ENCODE measurements at places on chromosomes 6 and 20. TPM values are rescaled to one million over a fixed set of nuclear protein-coding genes. Genes with fewer than 3 reads are reported as not detected.
A peak's percentile ranks its signal among the peaks of the same experiment; 100 is the strongest.

SYNGAP1 gene
- polyA plus RNA-seq: 0.42 TPM

TGM3 gene
- 0.25 TPM for polyA plus RNA-seq

DNA sequence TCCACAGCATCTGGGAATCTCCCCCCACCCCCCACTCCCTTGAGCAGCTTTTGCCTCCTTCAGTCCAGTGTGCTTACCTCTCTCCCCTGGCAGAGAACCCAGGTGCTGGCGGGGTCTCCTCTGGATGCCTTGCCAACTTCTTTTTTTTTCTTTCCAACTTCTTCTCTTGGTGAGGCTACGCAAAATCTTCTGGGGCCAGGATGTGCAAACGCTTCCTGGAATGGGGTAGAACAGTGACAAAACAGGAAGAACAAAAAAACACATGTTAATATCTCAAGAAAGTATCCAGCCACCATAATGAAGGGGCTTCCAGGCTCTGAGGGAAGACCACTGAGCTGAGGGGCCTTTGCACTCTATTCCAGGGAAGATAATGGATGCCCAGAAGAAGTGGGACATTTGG, 53.9 kb upstream of the DDR1 start:
- DNase-seq: no peak

- no peak for DNase-seq
Measured at GRCh38 chr6:26304213-26304796, 60.7 kb upstream of the BTN3A2 start.

HTR1E gene
- polyA plus RNA-seq: not detected

DNA sequence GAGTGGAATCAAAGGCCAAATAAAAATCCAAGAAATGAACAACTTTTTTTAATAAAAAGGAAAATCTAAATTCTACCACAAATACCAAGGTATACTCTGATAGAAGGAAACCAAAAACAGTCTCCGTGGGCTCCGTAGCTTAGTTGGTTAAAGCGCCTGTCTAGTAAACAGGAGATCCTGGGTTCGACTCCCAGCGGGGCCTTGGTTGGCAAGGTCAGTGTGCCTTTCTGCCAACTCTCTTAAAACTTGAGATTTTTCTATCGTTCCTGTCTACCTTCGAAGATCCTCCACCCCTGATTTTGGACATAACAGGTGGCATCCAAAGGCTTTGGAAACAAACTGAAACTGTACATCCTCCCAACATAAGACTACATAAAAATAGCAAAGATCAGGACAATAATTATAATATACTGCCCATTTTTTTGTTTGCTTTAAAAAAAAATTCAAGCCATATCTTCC, 197.9 kb downstream of the TRIM27 start:
- DNase-seq: no peak

- peak; percentile 63 for DNase-seq
Measured at GRCh38 chr6:71349395-71349794, 60.8 kb downstream of the OGFRL1 start.

GDAP1L1 gene
- polyA plus RNA-seq: not detected

- DNase-seq: no peak
Measured at GRCh38 chr6:3228771-3229565, 1.5 kb upstream of the TUBB2B start.

DNA sequence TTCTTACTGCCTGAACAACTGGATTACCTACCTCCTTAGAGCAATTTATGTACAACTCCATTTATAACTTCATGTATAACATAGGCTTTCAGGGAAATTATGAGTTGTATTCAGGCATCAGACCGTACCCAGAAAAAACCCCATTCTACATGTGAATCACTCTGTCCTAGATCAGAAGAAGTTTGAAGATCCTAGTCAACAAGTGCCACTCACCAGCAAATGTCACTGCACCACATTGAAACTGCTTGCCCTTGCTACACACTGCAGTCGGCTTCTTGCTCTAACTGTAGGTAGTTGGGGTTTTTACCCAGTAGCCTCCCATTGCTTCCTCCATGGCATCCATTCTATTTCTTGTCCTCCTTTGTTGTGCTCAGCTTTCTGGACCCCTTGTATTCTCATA, 132.4 kb downstream of the DNAH8 start:
- no peak for DNase-seq

GRCh38 chr6:111685058-111685457, 79.4 kb upstream of the TRAF3IP2 start:
- DNase-seq: no peak

GRCh38 chr6:4129446-4129845, 5.9 kb downstream of the ECI2 start:
- DNase-seq: peak; percentile 19

SSR1 gene
- 241 TPM for polyA plus RNA-seq

- DNase-seq: peak; percentile 77
Measured at GRCh38 chr20:49340161-49340966, 62.5 kb upstream of the ZNFX1 start.

ZNF391 gene
- polyA plus RNA-seq: 2.4 TPM

- no peak for DNase-seq
Measured at GRCh38 chr6:154703124-154703523, 30.1 kb upstream of the SCAF8 start.

GRCh38 chr6:90103056-90103800, 193.4 kb downstream of the BACH2 start:
- no peak for DNase-seq

GRCh38 chr6:93278241-93278640, 141.1 kb downstream of the EPHA7 start:
- no peak for DNase-seq

DNA sequence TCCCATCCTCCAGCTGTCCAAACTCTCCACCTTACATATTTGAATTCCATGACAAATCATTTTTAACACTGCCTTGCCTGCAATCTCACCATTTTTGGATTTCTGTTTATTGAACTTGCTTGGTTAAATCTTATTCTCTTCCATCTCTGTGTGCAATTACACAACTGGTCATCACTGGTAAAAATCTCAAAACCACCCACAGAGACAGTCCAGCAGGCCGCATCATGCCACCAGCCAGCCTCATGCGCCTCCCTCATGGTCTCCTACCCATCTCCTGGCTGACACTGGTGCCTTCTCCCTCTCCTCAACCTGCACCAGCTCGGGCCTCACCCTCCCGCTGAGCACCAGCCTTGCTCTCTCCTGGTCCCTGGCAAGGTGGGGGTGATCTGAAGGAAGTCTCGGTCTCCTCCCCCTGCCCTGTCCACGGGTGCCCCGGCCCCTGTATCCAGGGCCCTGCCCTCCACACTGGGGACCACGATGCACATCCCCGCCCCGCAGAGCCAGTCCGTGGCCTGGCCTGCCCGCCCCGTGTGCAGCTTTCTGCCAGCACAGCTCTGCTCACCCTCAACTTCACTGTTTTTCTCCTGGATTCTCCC, 92.0 kb downstream of the THBS2 start:
- peak; percentile 53 for DNase-seq

- DNase-seq: no peak
Measured at GRCh38 chr20:2051946-2052345, 49.7 kb upstream of the STK35 start.

DNA sequence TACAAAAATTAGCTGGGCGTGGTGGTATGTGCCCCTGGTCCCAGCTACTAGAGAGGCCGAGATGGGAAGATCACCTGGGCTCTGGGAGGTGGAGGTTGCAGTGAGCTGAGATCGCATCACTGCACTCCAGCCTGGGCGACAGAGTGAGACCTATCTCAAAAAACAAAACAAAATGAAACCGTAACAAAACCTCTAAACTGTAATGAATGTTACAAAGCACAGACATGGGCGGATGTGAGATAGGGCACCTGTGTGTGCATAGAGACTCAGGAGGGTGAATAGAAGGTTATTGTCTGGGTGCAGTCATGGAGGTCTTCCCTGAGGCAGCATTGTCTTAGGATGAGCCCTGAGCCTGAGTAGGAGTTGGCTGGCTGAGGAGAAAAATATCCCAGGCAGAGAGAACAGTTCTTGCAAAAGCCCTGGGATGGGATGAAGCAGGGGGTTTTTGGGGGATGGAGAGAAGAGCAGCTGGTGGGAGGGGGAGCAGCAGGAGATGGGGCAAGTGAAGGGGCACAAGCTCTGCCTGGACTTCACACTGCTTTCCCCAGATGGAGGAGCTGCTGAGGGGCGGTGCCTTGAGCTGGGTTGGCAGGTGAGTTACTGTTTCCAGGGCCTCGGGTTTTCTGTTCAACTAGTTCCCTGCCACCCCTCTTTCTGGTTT, 5.2 kb downstream of the BCAS4 start:
- no peak for DNase-seq

DNA sequence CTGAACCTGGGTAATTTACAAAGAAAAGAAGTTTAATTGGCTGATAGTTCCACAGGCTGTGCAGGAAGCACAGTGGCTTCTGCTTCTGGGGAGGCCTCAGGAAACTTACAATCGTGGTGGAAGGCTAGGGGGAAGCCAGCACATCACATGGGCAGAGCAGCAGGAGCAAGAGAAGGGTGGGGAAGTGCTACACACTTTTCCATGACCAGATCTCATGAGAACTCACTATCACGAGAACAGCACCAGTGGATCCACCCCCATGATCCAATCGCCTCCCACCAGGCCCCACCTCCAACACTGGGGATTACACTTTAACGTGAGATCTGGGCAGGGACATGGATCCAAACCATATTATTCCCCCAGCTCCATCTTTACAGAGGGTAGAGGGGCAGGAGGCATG, 166.4 kb downstream of the NFATC2 start:
- no peak for DNase-seq

FAXC gene
- 0.29 TPM for polyA plus RNA-seq

MLN gene
- polyA plus RNA-seq: not detected

DNA sequence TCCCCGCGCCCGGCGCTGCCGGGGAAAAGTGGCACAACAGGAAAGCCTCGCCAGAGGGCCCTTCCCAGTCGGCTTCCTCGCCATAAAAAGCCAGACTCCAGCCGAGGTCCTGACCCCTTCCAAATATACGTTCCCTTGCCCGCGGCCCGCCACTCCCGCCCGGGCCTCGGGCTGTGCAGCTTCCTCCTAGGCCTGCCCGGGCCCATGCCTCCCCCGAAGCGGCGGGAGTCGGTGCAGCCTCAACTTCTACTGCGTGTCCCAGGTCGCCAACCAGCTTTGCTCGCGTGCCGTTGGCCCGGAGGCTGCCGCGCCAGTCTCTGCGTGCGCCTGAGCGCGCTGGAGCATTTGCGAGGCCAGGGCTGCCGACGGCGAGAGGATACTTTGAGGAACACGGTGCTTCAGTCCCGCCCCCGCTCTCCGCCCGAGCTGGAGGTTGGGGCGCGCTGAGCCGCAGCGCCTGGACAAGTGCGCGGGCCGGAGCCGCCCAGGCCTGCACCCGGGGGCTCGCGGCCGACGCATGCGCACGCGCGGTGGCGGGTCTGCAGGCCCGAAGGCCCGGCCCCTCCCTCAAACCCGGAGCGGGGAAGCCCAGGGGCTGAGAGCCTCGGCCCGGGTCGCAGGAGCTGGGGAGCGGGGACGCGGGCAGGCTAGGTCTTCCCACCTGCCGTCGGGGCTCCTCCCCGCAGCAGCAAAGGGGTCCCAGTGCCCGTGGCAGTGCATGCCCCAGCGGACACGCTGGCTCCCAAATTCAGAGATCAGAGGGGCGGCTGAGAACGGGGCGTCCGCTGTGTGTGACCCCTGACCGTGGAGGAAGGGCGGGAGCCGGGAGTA, 10.2 kb downstream of the FOXC1 start:
- DNase-seq: peak; percentile 59

- DNase-seq: no peak
Measured at GRCh38 chr20:54474046-54474445, 1.3 kb upstream of the DOK5 start.

GRCh38 chr6:154653853-154654252, 79.4 kb upstream of the SCAF8 start:
- peak; percentile 76 for DNase-seq

- no peak for DNase-seq
Measured at GRCh38 chr20:39849171-39849570, 839.9 kb downstream of the MAFB start.

GRCh38 chr6:106300944-106301343, 24.6 kb downstream of the ATG5 start:
- DNase-seq: peak; percentile 75

DNA sequence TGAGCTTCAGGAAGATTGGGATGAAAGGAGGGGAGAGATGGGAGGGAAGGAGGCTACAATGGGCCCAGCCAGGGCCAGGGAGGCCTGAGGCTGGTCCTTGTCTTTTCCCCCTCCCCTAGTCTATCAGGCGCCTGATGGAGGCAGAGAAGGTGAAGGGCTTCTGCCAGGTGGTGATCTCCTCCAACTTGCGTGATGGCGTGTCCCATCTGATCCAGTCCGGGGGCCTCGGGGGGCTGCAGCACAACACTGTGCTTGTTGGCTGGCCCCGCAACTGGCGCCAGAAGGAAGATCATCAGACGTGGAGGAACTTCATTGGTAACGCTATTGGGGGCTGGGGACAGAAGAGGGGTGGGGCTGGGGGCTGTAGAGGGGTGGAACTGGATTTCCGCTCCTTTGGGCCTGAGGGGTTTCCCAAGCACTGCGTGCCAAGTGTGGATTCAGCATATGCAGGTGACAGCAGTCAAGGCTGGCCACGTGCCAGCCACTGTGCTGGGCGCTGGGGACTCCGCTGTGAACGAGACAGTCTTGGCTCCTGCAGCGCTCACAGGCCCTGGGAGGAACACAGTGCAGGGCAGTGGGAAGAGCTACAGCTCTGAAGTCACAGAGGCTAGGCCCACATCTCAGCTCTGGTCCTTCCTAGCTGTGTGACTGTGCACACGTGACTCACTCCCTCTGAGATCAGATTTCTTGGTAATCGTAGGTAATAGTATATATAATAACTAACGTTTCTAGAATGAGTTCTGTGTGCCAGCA, 22.7 kb downstream of the SLC12A5 start:
- peak; percentile 14 for DNase-seq

PPP2R5D gene
- 41.4 TPM for polyA plus RNA-seq

ZNF311 gene
- 0.93 TPM for polyA plus RNA-seq

DNA sequence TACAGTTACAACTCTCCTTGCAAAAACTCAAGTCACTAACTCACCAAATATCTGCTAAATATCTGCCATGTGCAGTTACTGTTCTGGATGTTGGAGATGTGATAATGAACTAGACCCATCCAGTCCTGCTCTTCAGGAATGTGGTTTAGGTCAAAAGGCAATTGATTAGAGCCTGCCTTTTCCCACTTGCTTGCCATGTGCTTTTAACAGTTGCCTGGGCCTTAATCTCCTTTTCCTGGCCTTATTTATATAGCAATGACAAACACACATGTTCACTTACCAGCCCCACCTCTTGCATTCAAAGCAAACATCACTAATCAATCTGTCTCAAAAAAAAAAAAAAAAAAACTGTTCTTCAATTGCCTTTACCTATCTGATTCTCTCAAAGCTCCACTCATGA, 199.2 kb downstream of the ZNF217 start:
- no peak for DNase-seq

DNA sequence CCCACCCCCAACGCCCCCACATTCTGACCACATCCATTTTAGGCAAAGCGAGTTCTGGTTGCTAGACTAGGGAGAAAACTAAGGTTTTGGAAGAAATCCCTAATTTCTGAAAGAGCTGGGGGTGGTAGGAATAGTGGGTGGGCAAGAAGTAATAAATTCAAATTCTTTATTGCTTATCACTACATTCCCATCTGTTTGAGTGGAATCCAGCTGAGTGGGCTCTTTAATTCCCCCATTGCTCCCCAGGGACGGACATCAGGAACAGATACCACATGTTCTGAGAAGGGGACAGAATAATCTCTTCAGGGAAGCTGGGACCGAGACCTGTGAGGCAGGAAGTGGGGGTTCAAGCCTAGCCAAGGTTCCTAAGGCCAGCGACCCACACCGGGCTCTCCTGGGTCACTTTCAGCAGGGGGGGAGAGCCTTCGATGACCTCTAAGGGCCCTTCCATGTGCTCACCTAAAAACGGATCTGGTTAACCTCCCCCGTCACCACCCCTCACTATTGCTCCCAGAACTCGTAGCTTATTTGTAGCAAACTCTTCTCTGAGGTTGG, 42.3 kb upstream of the MRPS10 start:
- DNase-seq: no peak

TMEM74B gene
- 0.23 TPM for polyA plus RNA-seq
